ENCODE measurements at places on chromosomes 1 and 21.
A peak's percentile ranks its signal among the peaks of the same experiment; 100 is the strongest.

GRCh38 chr1:110083866-110084226 is 13.4 kb upstream of the ALX3 start:
- no peak for DNase-seq

GRCh38 chr1:61327436-61327835 is 245.1 kb downstream of the NFIA start:
- no peak for DNase-seq

GRCh38 chr21:45192332-45192731 is 95.4 kb downstream of the POFUT2 start:
- DNase-seq = no peak

- DNase-seq = no peak
These were observed 12.0 kb downstream of the F11R start for GRCh38 chr1:161008869-161009510.

DNA sequence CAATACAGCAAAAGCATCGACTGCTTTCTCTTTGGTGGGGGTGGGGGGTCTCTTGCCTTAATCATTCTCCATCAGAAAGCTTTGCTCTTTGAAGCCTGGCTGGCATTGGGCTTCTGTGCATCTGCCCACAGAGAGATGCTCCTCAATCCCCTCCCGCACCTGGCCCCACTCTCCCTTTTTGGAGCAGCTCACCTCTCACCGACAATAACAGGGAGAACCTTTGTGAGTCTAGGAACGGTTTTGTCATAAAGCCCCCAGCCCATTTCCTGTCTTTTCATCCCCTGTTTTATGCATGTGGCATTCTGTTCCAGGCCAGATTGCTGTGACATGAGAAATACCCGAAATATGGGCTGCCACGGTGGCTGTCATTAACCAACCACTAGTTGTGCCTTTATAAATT is 469.0 kb upstream of the VAMP3 start:
- no peak for DNase-seq

- no peak for DNase-seq
These were observed 167.2 kb downstream of the CYYR1 start for GRCh38 chr21:26405735-26406361.

GRCh38 chr21:42921927-42922326 is 3.5 kb downstream of the ERVH48-1 start:
- no peak for DNase-seq

DNA sequence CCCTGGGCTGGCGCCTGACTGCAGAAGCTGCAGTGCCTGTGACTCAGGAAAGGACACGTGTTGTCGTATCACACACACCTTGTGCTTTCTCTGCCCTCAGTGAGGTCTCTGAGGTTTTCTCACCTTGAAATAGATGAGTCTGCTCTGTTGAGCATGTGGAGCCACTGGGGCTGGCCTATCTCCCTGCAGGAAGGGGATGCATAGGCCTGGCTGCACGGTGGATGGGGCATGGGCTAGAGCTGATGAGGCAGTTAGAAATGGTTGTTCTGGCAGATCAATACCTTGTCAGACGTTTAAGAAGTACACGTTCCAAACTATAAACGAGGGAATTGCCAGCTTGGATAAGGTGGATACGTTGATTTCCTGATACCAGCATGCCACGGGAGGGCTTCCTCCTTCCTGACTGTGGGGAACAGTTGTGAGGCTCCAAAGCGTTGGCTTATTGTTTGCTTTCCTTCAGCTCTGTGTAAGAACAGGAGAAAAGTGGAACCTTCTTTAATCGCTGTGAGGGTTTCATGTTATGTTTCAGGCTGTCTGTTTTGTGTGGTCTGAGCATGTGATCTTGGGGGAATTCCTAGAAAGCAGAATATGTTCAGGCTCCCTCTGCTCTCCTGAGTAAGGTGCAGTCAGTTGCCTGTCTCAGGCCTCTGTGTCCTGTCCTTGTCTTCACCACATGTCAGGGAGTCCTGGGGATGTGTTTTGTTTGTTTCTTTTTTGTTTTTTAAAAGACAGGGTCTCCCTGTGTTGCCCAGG is 44.8 kb downstream of the PCNT start:
- no peak for DNase-seq

DNA sequence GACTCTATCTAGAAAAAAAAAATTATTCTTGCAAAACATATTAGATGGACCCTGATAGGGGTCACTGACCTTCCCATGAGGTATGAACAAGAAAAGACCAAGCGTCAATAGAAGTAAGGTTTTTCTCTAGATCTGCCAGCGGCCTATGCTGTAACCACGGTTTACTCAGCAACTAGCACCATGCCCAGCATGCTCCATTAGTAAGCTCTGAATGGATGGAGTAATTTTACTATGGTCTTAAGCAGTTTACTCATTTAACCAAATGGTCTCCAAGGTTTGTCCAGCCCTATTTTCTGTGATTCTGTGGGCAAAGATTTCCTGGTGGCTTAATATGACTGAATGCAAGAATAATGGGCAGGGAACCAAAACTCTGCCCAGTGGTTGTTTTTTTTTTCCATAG is 113.9 kb downstream of the ADSS2 start:
- no peak for DNase-seq

DNA sequence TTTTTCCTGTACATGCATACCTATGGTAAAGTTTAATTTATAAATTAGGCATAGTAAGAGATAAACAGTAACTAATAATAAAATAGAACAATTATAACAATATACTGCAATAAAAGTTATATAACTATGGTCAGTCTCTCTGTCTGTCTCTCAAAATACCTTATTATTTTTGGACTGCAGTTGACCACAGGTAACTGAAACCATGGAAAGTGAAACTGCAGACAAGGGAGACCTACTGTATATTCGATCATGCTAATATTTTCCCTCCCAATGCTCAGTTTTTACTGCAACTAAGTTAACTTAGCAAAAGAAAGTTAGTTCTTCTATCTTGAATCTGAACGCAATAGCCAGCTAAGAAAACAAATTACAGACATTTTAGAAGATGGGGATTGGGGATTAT is 12.3 kb upstream of the DHX9 start:
- no peak for DNase-seq

DNA sequence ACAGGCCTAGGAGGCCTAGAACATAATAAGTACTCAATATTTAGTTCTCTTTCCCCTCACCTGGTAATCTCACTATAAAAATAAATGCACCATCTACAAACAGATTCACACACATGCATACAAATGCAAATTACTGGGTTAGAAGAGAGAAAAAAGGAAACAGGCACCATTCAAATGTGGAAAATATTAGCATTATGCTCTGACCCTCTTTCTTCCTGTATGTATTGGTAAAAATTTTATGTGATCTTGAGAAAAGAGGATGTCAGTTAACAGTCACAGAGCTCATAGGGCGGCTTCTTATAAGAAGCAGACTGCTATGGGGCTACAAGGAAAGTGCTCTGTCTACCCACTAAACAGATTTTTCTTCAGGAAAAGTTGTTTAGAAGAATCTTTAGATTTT is 565.4 kb downstream of the LMO4 start:
- no peak for DNase-seq

- no peak for DNase-seq
These were observed 44.8 kb downstream of the PRDM15 start for GRCh38 chr21:41834252-41834925.

DNA sequence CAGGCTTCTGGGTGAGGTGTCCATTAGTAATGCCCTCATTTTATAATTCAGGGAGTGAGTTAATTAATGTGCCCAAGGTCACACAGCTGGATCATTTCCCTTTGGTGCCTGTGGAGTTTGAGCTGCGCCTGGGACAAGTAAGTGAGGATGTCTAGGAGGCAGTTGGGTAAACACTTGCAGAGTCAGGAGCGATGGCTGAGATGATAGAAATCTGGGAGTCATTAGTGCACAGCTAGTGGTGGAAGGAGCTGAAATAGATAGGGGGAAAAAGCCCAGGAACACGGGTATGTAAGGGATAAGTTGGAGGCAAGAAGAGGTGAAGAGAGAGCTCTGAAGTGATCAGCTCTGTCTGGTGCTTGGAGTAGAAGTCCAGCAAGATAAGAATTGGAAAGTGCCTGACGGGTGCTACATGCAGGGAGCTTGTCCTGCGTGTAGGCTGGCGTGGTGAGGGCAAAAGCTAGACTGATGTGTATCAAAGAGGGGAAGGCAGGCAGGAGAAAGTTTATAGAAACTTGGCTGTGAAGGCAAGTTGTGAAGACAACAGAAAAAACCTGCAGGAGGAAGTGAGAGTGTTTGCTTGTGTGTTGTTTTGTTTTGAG is 1.7 kb upstream of the SCAF4 start:
- no peak for DNase-seq

- no peak for DNase-seq
These were observed 78.7 kb downstream of the HMCN1 start for GRCh38 chr1:185812934-185813333.

GRCh38 chr1:87565861-87566260 is 237.2 kb downstream of the LMO4 start:
- no peak for DNase-seq

- no peak for DNase-seq
These were observed 87.5 kb upstream of the WDR26 start for GRCh38 chr1:224521904-224522734.

DNA sequence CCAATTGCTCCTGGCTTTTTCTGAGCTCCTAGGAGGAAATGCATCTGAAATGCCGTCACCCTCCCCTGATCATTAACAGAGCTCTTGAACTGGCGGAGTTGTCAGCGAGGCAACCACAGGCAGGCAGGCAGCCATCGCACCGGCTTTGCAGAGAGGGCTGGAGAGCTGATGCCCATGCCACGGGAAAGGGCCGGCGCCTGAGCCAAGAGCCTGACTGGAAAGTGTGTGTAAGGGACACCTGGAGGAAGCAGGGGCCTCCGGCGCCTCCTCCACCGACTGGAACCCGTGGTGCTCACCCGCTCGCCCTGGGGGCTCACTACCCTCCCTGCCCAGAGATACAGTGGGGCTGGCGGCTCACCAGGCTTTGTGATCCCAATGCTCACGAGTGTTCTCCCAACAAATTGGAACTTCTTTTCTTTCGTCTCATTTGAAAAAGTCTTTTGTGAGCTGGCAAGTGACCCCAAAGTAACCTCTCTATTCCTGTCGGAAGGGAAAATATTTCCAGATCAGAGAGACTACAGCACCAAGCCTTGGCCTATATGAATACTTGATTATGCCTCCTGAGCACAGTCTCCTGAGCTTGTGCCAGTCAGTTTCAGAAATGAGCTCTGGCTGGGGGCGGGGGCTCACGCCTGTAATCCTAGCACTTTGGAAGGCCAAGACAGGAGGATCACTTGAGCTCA is 97.7 kb upstream of the SLC25A33 start:
- no peak for DNase-seq

DNA sequence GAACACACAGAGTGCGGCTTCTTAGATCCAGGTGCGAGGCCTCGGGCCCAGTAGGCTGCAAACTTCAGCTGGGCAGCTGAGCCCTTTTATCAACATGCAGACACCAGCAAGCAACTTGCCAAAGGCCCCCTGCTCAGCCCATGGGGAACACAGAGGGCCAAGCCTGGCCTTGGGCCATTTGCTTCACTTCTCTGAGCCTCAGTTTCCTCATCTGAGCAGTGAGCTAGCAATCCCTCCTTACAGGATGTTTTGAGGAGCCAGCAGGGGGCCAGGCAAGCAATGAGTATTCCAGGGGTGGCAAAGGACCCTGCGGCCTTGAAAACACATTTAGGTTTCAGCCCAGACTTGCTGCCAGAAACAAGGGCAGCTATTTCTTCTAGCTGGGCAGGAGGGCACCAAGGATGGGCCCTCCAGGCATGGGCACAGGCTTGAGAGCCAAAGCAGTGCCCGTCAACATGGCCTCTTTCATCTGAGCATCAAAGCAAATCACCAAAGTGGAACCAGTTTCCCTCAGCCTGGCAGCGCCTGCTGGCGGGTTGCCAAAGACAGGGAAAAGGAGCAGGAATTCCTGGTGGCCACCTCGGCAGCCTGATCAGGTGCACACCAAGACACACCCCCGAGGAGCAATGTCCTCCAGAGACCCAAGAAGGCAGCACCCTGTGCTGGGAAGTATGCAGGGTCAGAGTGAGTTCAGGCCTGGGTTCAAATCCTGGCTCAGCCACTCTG is 1.4 kb downstream of the MATN1 start:
- DNase-seq = no peak

- no peak for DNase-seq
These were observed 68.6 kb downstream of the RPAP2 start for GRCh38 chr1:92367496-92367895.

DNA sequence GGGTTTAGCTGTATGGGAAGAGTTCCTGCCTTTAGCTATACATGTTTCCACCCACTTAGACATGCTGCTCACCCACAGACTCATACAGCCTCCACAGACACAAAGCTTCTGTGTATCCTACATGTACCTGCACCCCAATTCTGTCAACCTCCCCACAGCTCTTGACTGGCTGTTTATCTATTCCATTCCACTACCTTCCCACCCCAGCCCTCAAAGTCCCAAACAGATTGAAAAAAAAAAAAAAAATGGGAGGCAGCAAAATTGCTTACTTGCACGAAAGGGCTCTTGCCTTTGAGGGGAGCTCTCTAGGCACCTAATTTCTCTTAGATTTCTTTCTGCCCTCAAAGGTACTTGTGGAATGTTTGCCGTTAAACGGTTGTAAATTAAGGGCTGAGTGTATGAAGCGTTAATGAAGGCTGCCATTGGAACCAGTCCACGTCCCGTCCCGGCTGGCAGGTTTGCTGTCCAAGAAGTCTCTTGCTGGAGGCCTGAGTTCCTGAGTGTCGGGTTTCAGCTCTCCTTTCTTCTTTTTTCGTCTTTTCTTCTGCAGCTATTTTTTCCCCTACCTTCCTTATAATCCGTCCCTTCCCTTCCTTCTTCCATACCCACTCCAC is 43.6 kb downstream of the PBX1 start:
- peak; percentile 70 for DNase-seq

DNA sequence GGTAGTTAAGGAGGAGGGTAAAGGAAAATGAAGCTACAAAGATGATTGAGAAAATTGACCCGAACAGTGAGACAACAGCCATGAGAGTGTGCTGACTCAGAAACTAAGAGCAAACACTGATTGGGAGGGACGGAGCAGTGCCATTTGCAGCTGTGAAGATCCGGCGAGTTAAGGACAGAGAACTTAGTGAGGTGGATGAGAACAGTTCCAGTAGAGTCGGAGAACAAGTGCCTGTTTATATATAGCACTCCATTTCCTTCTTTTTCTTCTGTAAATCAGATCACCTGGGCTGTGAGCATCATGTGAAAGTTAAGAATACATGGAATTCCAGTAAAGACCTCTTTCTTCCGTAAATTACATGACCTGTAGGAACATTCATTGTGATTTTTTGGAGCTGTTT is 145.7 kb downstream of the KCNK2 start:
- DNase-seq = no peak

GRCh38 chr1:118978914-118979701 is 9.0 kb downstream of the TBX15 start:
- DNase-seq = no peak

DNA sequence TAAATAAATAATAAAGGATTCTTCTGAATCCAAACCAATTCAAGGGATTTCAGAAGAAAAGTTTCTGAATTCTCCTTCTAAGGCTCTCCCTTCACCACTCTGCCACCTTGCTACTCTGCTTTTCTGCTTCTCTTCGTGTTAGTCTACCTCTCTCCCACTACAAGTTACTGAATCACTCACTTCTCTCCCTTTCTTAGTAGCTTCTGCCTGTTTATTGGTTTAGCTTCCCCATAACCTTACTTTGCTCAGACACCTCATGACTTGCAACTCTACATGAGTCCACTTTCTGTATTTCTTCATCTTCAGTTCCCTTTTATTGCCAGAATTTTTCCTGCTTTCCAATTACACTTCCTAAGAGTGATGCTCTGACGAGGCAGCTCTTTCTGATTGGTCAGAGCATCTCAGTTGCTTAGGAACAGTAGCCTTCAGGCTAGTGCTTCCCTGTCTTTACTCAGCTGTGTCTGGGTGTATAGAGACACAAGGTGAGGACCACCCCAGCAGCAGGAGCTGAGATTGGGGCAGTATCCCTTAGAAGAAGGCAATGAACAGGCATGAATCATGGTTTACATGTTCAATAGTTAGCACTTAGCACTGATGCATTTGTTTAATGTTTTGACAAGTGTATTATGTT is 144.6 kb downstream of the SLC30A10 start:
- no peak for DNase-seq

GRCh38 chr1:180353945-180354344 is 123.9 kb downstream of the LHX4 start:
- DNase-seq = no peak

All from WTC11 (cell line).